ENCODE measurements at places on chromosomes 7 and 10.
A peak's percentile ranks its signal among the peaks of the same experiment; 100 is the strongest.

DNA sequence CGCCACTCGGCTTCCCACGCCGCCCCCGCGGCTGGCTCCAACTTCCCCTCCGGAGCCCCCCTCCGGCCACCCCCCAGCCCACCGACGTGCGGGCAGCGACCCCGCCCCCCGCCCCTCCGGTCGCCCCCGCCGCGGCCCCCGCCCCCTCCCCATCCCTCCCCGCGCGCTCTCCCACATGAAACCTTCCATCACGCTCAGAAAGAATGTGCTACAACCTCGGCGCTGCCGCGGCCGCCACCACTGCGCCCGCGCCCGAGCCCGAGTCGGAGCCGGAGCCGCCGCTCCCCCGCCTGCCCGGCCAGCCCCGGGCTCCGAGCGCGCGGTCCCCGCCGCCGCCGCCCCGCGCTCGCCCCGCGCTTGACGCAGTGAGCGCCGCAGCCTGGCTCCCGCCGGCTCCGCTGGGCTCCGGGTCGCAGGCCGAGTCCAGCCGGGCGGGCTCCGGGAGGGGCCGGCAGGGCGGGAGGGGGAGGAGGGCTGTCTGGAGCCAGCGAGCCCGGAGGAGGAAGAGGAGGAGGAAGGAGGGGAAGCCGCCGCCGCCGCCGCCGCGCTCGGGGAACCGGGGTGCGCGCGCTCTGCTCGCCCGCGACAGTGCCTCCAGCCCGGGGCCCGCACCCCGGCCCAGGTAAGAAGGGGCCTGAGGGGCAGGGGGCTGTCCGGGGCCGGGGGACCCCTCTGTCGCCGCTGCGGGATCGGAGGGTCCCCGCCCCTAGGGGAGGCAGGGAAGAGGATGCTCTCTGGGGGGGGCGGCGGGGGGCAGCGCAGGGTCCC, 4.3 kb upstream of the ELFN1 start:
- DNase-seq = no peak

DNA sequence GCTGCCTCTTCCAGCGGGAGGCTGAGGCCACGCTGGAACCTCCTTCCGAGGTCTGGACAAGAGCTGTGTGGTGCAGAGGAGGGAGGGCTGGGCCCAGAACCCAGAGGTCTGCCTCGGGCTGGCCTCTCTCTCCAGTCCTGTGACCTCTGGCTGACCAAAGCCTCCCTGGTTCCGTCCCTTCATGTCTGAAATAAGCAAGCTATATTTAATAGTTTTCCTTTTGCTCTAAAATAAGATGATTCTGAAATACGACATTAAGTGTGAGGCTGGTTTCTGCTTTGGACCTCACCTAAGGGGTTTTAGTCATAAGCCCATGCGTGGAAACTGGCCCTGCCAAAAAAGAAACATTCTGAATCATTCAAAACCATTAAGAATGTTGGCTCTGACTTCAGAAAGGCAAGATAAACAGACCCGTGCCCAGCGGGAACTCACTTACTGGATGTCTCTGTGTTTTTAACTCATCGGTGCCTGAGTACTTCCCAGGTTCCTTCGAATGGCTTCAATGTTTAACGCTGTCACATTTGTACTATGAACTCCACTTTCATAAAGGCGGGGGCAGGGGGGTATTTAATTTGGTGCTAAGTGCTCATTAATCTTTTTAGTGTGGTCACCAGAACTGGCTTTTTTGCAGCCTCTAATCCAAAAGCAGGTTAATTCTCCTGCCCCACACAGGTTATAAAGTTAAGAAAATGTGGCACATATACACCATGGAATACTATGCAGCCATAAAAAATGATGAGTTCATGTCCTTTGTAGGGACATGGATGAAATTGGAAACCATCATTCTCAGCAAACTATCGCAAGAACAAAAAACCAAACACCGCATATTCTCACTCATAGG, 157.5 kb upstream of the KLF14 start:
- DNase-seq = no peak

- DNase-seq = no peak
Measured at GRCh38 chr7:44076101-44076895, 6.0 kb downstream of the POLM start.

DNA sequence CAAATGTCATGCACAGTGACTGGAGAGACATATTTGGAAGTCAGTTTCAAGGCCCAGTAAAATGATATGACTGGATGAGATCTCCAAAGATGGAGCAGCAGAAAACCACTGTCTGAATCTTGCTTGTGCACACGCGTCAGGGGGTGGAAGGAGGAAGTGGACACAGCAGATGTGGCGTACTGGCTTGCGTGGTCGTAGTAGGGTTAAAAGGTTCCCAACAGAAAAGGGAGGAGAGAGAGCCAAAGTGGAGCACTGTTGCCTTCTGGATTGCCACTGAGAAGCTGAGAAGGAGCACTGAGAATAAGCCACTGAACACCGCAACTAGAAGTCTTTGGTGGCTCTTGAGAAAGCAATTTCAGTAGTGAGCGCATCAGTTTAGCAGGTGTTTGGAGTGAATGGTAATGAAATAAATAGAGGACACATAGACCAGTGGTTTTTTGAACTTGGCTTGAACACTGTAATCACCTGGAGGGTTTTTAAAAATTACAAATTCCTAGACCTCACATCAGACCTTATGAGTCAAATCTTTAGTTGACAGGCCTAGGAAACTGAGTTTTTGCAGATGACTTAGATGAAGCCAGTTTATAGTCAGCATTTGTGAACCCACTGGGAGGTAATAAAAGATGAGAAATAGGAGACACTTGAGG, 227.3 kb downstream of the PTEN start:
- DNase-seq = no peak

- DNase-seq = no peak
Measured at GRCh38 chr10:50325449-50326171, 74.3 kb upstream of the ASAH2 start.

DNA sequence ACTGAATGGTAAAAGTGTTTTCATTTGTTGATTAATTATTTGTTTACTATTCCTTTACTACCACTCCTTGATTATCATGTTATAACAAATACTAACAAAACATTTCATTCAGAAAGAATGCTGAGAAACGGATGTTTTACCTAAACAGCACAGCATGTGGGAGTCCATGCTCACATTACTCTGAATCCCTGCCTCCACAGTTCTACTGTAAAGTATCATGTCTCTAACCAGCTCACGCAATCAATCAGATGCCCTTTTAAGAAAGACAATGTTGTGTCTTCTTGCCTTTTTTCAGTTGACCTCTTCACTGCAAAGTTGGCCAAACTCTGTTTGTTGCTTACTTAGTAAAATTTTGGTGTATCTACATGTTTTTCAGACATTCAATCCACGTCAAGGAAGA, 232.5 kb upstream of the MDFIC start:
- DNase-seq = no peak

DNA sequence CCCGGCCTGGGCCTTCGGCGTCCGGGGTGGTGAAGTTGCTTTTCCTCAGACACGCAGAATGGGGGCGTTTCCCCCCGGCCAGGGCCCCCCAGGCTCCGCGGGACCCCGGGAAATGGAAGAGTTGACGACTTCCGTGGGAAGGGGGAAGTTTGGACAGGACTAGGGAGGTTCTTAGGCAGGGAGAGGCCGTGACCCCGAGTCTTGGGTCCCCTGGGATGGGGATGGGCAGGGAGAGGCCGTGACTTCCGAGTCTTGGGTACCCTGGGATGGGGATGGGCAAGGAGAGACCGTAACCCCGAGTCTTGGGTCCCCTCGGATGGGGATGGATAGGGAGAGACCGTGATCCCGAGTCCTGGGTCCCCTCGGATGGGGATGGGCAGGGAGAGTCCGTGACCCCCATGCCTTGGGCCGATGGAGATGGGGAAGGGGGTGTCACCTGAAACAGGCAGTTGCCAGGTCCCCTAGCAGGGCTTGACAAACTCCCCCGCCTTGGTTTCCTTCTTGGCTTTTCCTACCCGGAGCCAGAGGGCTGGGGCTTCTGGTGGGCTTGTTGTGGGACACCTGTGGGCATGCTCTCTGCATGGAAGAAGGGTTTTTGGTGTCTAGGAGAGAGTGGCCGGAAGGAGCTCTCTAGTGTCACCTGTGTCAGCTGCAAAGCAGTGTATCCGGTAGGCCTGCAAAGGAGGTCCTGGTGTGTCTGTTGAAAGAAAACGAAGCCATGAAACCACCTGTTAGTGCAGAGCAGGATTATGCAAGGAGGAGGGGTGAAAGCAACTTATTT, 1.1 kb downstream of the TRRAP start:
- DNase-seq = peak; percentile 45

GRCh38 chr7:124034754-124035100, 1.9 kb upstream of the TMEM229A start:
- no peak for DNase-seq

Measured in activated CD4-positive, alpha-beta T cell treated with anti-CD3 and anti-CD28 coated beads for 24 hours (primary cell).